CD8-positive, alpha-beta memory T cell (primary cell): ENCODE measurements at places on chromosomes 5 and 9. TPM values are rescaled to one million over a fixed set of nuclear protein-coding genes. Genes with fewer than 3 reads are reported as not detected.

CAMK2A gene
- not detected for total RNA-seq

TMEM174 gene
- not detected for total RNA-seq

FBN2 gene
- total RNA-seq = 0.09 TPM

- H3K36me3 ChIP-seq = no peaks in the 10 kb centered on the region
- H3K27ac ChIP-seq = no peak overlapping the region
- no peak overlapping the region for H3K4me3 ChIP-seq
- peaks cover 23% of the 10 kb centered on the region for H3K4me1 ChIP-seq
Observed at GRCh38 chr5:36948650-36949049, 72.1 kb downstream of the NIPBL start.

DNA sequence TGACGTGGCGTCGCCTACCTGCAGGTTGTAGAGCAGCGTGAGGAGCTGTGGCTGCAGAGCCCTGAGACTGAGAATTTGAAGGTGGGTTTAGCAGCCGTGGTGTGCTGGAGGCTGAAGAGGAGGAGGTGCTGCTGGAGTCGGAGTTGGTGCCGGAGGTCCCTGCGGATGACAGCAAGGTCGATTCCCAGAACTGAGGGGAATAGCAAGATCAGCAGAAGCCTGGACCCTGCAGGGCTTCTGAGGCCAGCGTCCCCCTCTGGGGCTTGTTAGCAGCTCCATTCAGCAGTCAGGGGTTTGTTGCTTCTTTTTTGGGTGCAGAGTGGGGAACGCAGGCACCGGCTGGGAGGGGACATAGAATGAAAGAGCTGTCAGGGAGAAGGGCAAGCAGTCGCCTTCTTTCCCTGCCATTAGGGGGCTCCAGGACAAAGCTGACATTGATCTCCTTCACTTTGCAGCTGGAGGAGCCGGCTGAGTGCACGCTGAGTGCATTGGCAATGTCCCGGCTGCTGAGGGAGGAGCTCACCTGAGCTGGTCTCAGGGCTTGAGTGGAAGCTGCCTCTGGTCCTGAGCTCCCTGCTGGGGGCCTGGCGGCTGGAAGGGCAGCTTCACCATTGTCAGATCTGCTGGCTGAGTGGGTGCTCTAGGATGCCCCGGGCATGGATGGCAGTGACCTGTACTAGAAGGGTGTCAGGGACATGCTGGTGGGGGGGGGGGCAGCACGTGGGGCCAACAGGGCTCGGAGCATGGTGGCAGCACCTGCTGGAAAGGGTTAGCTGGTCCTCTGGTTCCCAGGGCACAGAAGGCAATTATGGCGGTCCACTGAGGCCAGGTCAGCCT, 20.8 kb downstream of the OBP2B start:
- H3K4me3 ChIP-seq = no peak overlapping the region
- H3K4me1 ChIP-seq = peaks cover 10% of the 10 kb centered on the region
- no peaks in the 10 kb centered on the region for H3K36me3 ChIP-seq
- peaks cover 4% of the 10 kb centered on the region for H3K27me3 ChIP-seq

DNA sequence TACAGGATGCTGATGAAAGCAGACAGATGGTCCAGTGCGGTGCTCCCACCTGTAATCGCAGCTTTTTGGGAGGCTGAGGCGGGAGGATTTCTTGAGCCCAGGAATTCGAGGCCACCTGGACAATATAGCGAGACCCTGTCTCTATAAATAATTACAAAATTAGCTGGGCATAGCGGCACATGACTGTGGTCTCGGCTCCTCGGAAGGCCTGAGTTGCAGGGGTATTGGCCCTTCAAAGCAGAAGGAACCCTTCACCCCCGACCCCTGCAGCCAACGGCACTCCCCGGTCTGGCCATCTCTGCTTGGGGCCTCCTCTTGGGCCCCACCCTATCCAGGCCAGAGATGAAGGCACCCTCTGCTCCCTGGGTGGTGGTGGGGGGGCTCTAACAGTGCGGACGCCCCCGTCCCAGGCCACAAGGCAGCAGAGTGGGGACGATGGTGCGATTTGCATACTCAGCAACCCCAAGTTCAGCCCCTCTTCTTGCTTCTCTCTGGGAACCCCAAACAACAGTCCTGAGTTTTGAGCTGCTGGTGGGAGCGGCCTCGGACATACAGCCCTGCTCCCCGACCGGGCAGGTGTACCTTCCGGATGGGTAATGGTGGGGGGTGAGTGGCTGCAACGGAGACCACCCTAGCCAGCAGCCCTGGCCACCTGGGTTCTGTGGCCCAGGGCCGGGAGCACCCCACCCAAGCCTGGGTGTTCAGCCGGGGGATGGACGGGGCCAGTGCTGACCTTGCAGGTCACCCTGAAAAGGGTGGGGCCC, 50.7 kb downstream of the NACC2 start:
- no peak for DNase-seq
- H3K4me1 ChIP-seq = no peaks in the 10 kb centered on the region
- no peaks in the 10 kb centered on the region for H3K36me3 ChIP-seq

DNA sequence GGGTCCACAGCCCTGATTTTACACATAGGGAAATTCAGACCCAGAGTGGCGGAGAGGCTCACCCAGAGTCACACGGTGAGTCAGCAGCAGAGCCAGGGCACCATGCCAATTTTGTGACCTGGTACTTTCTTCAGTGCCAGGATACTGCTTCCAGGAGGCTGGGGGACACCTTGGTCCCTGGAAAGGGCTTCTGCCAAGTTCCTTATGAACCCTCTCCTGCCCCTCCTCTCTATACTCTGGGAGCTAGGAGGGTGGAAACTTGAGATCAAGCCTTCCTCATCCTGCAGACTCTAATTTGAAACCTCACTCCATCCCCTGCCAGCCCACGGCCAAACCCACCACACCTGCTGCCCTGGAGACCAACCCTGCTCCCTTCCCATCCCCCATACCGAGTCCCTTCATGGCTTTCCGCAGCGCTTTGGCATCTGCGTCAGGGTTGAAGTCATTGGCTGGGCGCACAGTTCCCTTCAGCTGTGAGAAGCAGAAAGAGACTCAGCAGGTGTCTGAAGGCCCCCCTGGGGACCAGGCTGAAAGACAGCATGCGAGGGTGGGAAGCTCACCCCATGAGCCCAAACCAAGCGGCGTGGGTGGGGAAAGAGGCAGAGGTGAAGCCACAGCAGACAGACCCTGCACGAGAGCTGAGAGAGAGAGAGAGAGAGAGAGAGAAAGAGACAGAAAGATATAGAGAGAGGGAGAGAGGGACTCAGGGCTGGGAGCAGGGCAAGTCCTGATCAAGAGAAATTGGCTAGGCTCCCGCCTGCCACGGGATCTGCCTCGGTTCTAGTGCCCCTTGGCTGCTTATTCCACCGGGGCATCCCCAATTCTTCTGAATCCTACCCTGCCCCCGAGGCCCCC, 33.5 kb downstream of the ANXA6 start:
- H3K4me3 ChIP-seq = no peak overlapping the region
- DNase-seq = peak; percentile 55
- H3K27ac ChIP-seq = no peak overlapping the region
- no peaks in the 10 kb centered on the region for H3K27me3 ChIP-seq
- H3K36me3 ChIP-seq = peaks cover 73% of the 10 kb centered on the region

DNA sequence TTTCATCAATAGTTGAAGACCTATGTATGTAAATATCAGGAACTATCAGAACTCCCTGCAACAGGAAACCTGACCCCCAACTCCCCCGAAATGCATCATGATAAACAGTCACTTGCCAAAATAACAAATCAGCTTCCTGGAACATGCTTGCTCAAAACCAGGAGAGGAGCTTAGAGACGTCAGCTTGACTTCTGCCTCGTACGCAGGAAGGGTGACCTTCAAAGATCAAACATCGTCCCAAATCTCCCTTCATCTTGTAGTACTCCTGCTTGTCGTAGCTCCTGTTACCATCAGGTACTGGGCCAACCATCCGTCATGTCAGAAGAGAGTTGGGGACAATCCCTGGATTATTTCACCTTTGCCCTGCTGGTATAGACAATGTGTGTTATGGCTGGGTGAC, 396.1 kb downstream of the GADD45G start:
- H3K36me3 ChIP-seq = no peaks in the 10 kb centered on the region
- H3K4me1 ChIP-seq = peaks cover 17% of the 10 kb centered on the region
- H3K27me3 ChIP-seq = no peaks in the 10 kb centered on the region
- no peak overlapping the region for H3K4me3 ChIP-seq
- H3K27ac ChIP-seq = no peak overlapping the region
- no peak for DNase-seq

DNA sequence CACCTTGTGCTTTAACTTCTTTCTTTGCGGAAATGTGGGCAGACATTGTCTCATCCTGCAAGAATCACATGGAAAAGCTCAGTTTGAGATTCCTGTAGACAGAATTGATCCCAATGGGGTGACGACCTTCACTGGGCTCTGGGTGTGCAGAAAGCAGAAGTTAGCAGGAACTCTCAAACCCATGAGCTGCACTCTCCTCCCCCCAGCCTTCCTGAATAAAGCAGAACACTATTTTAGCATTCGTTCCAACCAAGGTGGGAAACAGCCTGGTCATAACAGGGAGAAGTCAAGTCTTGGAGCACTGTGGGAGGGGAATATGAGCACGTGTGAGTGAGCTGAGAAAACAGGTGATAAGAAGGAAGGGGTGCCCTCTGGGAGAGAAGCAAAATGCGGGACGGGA, 87.4 kb upstream of the FER start:
- no peaks in the 10 kb centered on the region for H3K36me3 ChIP-seq
- no peak overlapping the region for H3K4me3 ChIP-seq
- no peak overlapping the region for H3K27ac ChIP-seq
- no peaks in the 10 kb centered on the region for H3K4me1 ChIP-seq
- DNase-seq = no peak

GRCh38 chr5:119071561-119071995, 691 bp downstream of the DMXL1 start:
- H3K4me3 ChIP-seq = peak overlapping the region; percentile 68
- no peaks in the 10 kb centered on the region for H3K36me3 ChIP-seq
- no peaks in the 10 kb centered on the region for H3K27me3 ChIP-seq
- peak overlapping the region; percentile 86 for H3K27ac ChIP-seq
- no peak for DNase-seq

- no peak for DNase-seq
- no peaks in the 10 kb centered on the region for H3K27me3 ChIP-seq
- H3K36me3 ChIP-seq = no peaks in the 10 kb centered on the region
Observed at GRCh38 chr5:125865166-125865815, 557.9 kb upstream of the GRAMD2B start.

DNA sequence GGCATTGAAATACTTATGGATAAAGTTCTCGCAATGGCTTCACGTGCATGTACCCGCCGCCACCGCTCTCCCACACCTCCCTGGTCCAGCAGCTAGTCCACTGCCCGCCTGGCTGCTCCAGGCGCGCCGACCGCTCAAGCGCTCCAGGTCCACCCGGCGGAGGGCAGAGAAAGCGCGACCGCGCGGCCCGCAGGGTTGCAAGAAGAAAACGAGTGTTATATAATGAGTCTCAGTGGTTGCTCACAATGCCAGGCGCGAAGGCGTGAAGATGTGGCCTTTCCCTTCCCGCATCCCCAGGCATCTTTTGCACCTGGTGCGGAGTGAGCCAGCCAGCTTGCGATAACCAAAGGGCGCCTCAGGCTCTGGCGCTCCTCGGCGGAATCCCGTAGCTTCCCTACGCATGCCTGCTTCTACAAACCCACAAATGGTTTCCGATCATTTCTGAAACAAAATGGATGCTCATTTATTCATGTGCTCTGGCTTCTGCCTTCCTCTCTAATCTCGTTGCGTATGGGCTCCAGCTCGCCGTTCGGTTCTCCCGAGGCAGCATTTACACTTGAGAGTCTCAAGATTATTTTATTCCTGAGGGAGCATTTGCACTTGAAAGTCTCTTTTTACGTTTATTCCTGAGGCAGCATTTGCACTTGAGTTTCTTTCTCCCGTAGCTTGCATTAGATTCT, 25.7 kb downstream of the CDKN2A start:
- H3K4me3 ChIP-seq = no peak overlapping the region
- no peak overlapping the region for H3K27ac ChIP-seq
- H3K27me3 ChIP-seq = peaks cover 89% of the 10 kb centered on the region
- peaks cover 16% of the 10 kb centered on the region for H3K4me1 ChIP-seq
- H3K36me3 ChIP-seq = no peaks in the 10 kb centered on the region

DNA sequence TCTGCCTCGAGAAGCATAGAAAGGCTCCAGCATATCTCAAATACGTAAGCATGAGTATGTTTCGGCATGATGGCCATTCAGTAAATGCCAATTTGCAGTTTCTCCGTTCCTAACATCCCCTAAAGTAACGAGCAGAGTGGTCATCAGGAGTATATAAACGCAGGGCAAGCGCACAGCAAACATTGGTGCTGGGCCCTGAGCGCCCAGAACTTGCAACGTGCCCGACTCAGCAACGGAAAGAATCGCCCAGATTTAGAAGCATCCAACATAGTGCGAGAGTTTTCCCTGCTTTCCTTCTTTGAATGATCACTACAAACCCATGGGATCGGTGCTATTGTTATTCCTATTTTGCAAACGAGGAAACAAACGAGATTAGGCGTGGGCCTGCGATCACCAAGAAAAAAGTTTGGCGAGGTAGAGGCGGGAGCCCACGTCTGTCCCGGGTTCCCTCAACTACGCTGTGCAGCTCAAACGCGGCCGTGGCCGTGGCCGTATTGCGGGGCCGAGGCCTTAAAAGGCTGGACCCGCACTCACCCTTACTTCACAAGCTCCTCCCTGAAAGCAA, 505 bp downstream of the RPS14 start:
- peaks cover 27% of the 10 kb centered on the region for H3K4me1 ChIP-seq
- peaks cover 39% of the 10 kb centered on the region for H3K36me3 ChIP-seq
- H3K4me3 ChIP-seq = peak overlapping the region; percentile 79

- no peaks in the 10 kb centered on the region for H3K36me3 ChIP-seq
- no peaks in the 10 kb centered on the region for H3K4me1 ChIP-seq
- DNase-seq = no peak
- no peaks in the 10 kb centered on the region for H3K27me3 ChIP-seq
- H3K27ac ChIP-seq = no peak overlapping the region
Observed at GRCh38 chr9:88746743-88747398, 211.9 kb downstream of the NXNL2 start.

DNA sequence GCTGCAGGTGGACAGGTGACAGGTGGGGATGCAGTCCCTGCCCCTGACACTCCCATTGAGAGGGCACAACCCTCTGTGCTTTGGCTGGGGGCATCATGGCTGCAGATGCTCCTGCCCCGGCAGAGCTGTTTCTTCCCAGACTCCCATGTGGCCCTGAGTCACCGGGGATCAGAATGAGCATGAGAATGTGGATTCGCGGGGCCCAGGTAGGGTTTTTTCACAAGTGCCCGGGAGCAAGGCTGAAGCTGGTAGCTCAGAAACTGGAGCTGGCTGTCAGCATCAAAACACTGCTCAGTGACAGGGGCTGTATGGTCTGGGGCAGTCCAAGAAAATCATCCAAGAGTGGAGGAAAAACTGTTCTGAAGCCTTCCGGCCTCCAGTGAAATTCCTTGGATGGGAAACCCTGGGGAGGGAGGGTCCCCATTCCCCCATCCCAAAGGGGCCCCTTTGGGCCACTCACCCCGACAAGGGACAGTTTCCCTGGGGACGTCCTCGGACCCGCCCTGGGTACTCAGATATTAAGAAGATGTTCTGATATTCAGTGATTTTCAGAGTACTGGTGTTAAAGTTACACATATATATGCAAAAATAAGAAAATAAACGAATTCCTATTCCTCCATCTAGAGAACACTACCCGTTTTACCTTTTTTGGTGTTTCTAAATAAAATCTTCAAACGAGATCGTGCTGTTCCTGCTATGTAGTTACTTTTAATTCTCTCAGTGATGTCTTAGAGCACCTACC, 120.1 kb upstream of the LPCAT1 start:
- no peak overlapping the region for H3K4me3 ChIP-seq
- peaks cover 8% of the 10 kb centered on the region for H3K4me1 ChIP-seq
- H3K27ac ChIP-seq = no peak overlapping the region
- DNase-seq = peak; percentile 23

GRCh38 chr9:34486572-34486971, 28.0 kb downstream of the DNAI1 start:
- no peaks in the 10 kb centered on the region for H3K27me3 ChIP-seq
- H3K4me1 ChIP-seq = no peaks in the 10 kb centered on the region
- no peak overlapping the region for H3K4me3 ChIP-seq
- DNase-seq = no peak
